CD4-positive, CD25-positive, alpha-beta regulatory T cell (primary cell): ENCODE measurements at places on chromosomes 4 and X.

GRCh38 chrX:101022020-101022419 is 29.9 kb downstream of the TRMT2B start:
- DNase-seq: no peak

DNA sequence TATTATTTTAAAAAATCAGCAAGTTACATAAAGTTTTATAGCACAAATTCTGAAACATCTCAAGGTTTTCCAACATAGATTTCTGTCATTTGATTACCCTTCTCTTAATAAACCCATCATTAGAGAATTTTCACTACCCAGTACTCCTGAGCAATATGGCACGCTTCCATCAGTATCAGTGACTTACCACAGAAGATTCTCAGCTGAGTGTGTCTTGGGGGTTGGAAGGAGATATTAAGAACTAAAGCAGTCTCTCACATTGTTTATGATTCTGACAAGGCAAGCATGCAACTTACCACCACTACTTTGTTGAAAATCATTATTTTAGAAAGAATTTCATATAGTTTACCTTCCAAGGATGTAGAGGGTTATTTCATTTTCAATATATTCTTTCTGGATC is 67.7 kb downstream of the INPP4B start:
- DNase-seq: no peak

GRCh38 chr4:89837385-89837992 is 528 bp upstream of the SNCA start:
- DNase-seq: no peak

GRCh38 chr4:3851211-3851610 is 85.0 kb downstream of the ADRA2C start:
- no peak for DNase-seq

- no peak for DNase-seq
These were observed 62.8 kb downstream of the RWDD4 start for GRCh38 chr4:183596067-183596757.

GRCh38 chr4:146488495-146489174 is 33.1 kb downstream of the SLC10A7 start:
- no peak for DNase-seq

GRCh38 chrX:108131471-108131870 is 39.9 kb downstream of the ATG4A start:
- DNase-seq: no peak

- DNase-seq: no peak
These were observed 111.4 kb downstream of the SORBS2 start for GRCh38 chr4:185700630-185701029.

DNA sequence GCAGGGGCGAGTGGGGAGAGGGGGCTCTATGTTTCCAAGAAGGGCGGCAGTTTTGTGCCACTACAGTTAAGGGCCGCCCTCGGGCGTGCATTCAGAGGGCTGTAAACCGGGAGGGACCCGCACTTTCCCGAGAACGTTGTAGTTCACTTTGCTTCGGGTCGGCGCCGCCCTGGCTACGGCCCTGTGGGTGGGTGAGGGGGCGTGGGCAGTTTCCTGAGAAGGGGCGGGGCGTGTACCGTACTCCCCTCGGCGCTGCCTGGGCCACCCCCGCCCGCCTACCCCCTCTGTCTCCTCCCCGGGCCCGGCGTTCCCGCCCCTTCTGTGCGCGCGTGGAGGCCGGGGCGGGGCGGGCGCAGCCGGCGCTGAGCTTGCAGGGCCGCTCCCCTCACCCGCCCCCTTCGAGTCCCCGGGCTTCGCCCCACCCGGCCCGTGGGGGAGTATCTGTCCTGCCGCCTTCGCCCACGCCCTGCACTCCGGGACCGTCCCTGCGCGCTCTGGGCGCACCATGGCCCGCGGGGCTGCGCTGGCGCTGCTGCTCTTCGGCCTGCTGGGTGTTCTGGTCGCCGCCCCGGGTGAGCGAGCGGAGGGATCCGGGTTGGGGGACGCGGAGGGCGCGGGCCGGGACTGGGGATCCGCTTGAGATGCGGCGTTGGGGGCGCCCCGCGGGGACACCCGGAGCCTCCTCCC is at the start of gene CD99:
CD99 (plus strand) TSS at position 440 of the 687 bp plus-strand sequence; CDS start at position 506, 66 bp downstream.
- peak; percentile 87 for DNase-seq

DNA sequence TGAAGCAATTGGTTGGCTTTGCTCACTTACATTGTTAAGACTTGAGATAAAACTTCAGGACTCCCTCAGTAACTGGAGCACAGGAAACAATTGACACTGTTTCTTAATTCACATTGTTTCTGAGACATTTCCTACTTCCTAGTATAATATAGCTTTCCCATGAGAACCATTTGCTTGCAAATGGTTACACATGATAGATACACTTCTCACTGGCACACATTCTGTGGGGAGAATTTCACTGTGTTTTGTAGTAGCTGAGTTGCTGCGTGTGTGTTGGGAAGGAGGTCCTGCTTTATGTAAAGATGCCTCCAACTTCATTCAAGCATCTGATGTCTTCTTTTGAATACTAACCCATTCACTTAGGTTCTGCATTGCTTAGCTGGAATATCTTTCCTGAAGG is 85.3 kb upstream of the SLC4A4 start:
- no peak for DNase-seq

DNA sequence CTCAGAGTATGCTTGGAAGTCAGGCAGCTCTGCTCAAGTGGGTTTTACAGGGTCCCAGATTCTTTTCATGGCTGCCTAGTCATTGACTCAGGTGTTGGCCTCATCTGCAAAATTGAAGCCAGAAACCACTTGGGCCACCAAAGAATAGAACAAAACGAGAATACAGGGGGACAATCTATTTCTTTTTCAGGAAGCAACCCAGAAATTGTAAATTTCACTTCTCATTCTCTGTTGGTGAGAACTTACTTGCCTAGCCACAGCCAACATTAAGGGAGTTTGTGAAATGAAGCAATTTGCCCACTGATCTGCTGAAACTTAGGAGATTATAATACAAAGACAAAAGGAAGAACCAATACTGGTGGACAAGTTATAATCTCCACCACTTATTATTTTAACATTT is 8.6 kb upstream of the TKTL2 start:
- DNase-seq: no peak

- DNase-seq: no peak
These were observed 14.2 kb upstream of the FNIP2 start for GRCh38 chr4:158754385-158755180.

DNA sequence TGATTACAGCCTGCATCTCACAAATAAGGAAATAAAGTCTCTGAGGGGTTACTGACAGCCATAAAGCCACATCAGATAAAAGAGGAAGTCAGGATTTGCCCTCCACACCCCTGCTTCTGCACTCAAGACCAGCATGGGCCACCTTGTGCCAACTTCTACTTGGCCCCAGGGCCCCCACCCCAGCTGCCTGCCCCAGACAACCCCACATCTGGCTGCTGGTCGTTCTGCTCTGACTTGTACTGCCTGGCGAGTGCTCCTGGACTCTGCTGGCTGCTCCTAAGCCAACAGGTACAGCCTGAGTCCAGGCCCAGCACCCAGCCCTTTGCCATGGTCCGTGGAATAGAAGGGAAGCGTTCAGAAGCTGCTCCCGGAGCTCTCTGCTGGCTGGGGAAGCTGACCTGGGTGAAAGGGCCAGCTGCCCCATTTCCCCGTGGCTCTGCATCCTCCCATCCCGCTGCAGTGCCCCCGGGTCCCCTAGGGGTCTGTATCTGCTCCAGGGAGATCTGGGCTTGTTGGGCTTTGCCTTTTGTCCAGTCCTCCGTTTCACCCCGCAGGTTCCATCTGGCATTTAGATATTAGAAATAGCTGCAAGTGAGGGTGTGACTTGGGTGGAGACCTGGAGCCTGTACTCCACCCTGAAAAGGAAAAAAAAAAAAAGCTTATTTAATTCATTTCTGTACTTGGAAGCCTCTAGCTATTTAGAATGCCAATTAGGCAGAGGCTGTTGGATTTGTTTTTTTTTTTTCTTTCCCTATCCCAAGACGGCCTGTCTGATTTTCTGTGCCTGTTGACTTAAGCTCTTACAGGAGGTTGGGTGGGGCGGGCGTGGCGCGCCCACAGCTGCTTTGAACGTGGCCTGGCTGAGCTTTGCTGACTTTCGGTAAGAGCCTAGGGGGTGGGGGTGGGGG is 194.7 kb downstream of the PTTG2 start:
- DNase-seq: no peak

GRCh38 chrX:32408389-32408788 is 803.0 kb downstream of the DMD start:
- DNase-seq: peak; percentile 11

- DNase-seq: peak; percentile 67
These were observed at the start of gene PLP2 for GRCh38 chrX:49171752-49172279. Gene PLP2 (plus strand): TSS chrX:49171898. CDS start chrX:49172001, 103 bp downstream.

GRCh38 chr4:5710065-5710960 is 688 bp upstream of the EVC start:
- DNase-seq: no peak

- no peak for DNase-seq
These were observed 20.2 kb downstream of the SYAP1 start for GRCh38 chrX:16739574-16739973.

DNA sequence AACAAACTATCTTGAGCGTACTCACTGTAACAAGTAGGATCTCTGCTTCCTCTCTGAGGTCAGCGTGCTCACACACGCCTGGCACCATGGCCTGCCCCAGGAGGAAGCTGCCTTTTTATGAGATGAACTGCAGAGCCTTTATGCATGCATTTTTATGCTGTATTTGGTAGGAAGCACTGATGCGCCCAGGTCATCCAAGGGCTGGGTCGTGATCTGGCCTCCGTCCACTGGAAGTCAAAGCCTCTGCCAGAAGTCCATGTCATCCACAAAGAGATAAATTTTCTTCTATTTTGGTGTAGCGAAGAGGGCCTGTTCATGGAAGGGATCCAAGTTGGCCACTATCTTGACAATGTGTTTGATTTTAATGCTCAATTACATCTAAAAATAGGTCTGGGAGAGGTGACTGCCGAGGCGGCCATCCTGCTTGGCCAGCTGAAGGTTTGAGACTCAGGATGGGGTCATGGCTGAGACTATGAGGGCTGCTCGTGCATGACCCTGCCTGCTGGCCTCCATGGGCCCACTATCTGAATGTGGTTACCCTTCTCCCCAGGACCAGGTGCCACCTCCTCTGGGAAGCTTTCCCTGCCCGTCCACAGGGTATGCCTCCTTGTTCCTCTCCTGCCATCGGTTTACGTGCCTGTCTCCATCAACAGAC is 50.3 kb downstream of the HTRA3 start:
- DNase-seq: no peak

- DNase-seq: no peak
These were observed 14.6 kb downstream of the FTHL17 start for GRCh38 chrX:31057291-31057690.

DNA sequence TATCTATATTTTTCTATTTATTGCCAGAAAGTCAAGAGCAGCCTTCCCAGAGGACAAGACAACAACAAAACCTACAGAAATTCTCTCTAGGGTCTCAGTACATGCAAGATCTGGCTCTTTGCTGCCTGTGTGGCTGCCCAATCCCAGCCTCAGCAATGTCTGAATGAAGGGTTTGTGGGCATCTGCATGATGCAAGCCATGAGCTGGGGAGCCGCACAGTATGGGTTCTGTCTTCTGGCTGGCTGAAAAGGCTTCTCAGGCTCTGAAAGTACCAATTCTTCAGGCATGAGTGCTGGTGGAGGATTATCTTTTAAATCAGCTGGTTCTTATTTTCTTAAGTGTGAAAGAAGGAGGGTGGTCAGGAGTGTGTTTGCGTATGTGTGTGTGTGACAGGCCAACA is 104.6 kb downstream of the PDGFRA start:
- no peak for DNase-seq

DNA sequence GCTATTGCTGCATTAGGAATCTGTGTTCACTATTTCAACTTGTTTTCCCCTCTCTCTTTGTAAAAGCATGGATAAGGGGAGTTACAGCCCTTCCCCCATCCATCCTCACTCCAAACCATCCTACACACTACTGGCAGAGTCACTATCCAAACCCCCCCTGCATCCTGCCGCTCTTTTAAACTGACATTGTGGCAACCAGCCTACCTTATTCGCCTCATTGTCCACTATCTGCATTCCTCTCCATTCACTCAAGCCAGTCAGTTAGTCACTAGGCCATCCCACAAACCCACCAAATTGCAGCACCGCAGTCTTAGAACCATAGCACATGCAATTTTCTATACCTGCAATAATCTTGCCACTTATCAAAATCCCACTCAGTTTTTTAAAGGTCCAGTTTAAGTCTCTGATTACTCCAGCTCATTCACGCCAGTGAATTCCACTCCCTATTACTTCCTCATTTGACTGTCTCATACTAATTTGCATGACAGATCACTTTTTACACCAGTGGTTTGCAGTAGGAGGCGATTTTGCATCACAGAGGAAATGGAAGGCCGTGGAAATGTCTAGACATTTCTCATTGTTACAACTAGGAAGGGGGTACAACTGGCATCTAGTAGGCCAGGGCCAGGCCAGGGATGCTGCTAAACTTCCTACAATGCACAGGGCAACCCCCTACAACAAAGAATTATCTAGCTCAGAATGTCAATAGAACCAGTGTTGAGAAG is 181.8 kb downstream of the HS6ST2 start:
- no peak for DNase-seq

GRCh38 chr4:119299741-119300100 is 22.2 kb downstream of the FABP2 start:
- DNase-seq: no peak

DNA sequence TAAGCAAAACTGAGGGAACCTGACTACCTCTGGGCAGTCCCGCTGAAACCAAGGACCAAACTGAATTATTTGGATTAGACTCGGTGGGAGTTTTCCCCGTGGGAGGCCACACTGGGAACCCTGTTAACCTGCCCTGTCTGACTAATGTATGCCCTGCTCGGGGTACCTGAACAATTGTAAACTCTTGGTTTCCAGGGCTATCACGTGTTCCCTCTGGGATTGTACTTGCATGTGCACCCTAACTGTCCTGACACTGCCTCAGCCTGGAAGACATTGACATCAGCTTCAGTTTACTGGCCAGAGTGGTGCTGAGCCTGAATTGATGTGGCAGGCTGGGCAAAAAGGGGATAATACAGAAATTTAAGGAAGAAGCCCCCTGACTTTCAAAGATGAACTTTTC is 20.1 kb upstream of the ZNF41 start:
- no peak for DNase-seq

GRCh38 chr4:93433840-93434239 is 394.7 kb upstream of the ATOH1 start:
- no peak for DNase-seq

DNA sequence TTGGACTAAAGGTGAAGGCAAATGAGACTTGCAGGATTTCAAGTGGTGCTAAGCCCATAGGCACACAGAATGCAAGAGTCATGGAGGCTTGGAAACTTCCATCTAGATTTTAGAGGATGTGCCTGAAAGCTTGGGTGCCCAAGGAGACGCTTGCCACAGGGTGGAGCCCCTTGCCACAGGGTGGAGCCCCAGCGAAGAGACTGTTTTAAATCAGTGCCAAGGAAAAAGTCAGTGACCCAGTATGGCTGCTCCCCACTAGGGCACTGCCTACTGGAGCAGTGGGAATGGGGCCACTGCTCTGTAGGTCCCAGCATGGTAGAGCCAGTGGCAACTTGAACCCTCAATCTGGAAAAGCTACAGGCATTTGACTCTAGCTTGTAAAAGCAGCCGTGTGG is 794.2 kb upstream of the LCORL start:
- DNase-seq: no peak

GRCh38 chrX:118315529-118315928 is 30.4 kb upstream of the WDR44 start:
- DNase-seq: no peak

- no peak for DNase-seq
These were observed 32.0 kb downstream of the HAND2 start for GRCh38 chr4:173498023-173498422.

- no peak for DNase-seq
These were observed 124.5 kb upstream of the HCCS start for GRCh38 chrX:10986616-10987015.
